ENCODE measurements at places on chromosomes 5 and 9.

GRCh38 chr5:77204967-77205366 lies 5.5 kb upstream of the PDE8B start:
- DNase-seq: no peak
- H3K27ac ChIP-seq: no peak overlapping the region
- peaks cover 2% of the 10 kb centered on the region for H3K4me1 ChIP-seq
- H3K4me3 ChIP-seq: no peak overlapping the region
- H3K27me3 ChIP-seq: peaks cover 20% of the 10 kb centered on the region

- no peaks in the 10 kb centered on the region for H3K4me1 ChIP-seq
- peaks cover 9% of the 10 kb centered on the region for H3K27me3 ChIP-seq
- H3K27ac ChIP-seq: no peak overlapping the region
- no peaks in the 10 kb centered on the region for H3K36me3 ChIP-seq
Observed at GRCh38 chr5:33539212-33539611, 98.4 kb downstream of the TARS1 start.

DNA sequence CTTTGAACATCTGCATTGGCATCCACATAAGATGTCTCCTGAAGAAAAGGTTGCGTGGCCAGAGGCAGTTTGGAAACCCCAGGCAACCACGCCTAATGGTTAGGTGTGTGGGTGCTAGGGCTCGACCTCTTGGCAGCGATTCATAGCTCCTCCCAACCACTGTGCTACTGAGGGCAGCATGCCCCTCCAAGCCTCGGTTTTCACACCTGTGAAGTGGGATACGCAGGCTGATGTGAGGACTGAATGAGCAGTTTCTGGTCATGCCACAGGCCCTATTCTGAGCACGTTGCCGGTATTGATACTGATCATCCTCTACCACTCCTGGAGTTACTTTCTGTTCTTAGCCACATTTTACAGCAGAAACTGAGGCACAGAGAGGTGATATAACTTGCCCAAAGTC lies 19.1 kb downstream of the NDST1 start:
- no peaks in the 10 kb centered on the region for H3K36me3 ChIP-seq
- H3K27ac ChIP-seq: no peak overlapping the region
- H3K4me3 ChIP-seq: no peak overlapping the region
- no peak for DNase-seq

DNA sequence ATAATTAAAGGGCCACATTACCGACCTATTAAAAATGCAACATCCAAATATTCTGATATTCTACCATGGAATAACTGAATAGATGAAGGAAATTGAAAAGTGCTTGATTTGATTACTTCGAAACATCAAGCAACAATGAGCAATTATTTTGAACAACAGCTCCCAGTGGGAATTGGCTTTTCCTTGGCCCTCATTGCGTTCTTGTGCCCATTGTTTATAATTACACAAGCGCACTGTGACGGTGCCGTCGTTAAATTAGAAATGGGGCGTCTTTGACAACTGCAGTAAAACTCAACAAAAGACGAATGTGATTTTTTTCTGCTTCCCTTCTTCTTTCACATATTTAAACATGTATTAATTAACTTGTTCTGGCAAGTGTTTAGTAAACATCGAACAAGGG lies 61.6 kb downstream of the CDH6 start:
- H3K27ac ChIP-seq: no peak overlapping the region
- no peaks in the 10 kb centered on the region for H3K4me1 ChIP-seq
- no peak for DNase-seq
- no peaks in the 10 kb centered on the region for H3K27me3 ChIP-seq
- no peak overlapping the region for H3K4me3 ChIP-seq

DNA sequence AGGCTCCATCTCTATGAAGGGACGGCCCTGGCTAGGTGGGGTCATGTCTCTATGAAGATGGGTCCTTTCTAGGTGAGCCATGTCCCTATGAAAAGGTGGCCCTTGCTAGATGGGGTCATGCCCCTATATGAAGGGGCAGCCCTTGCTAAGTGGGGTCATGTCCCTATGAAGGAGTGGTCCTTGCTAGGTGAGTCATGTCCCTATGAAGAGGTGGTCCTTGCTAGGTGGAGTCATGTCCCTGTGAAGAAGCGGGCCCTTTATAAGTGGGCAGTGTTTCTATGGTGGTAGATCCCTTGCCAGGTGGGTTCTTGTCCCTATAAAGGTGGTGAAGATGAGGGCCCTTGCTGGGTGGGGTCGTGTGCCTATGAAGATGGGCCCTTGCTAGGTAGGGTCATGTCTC lies 283.0 kb upstream of the IRX2 start:
- DNase-seq: no peak
- no peaks in the 10 kb centered on the region for H3K4me1 ChIP-seq
- H3K4me3 ChIP-seq: no peak overlapping the region
- no peak overlapping the region for H3K27ac ChIP-seq

GRCh38 chr5:140169410-140169809 lies 5.6 kb upstream of the CYSTM1 start:
- H3K4me3 ChIP-seq: no peak overlapping the region
- H3K4me1 ChIP-seq: peaks cover 2% of the 10 kb centered on the region
- no peak for DNase-seq
- H3K27ac ChIP-seq: no peak overlapping the region

- no peak overlapping the region for H3K27ac ChIP-seq
- H3K4me3 ChIP-seq: no peak overlapping the region
- no peaks in the 10 kb centered on the region for H3K36me3 ChIP-seq
- H3K4me1 ChIP-seq: no peaks in the 10 kb centered on the region
Observed at GRCh38 chr9:94083384-94083783, 880 bp upstream of the PTPDC1 start.

DNA sequence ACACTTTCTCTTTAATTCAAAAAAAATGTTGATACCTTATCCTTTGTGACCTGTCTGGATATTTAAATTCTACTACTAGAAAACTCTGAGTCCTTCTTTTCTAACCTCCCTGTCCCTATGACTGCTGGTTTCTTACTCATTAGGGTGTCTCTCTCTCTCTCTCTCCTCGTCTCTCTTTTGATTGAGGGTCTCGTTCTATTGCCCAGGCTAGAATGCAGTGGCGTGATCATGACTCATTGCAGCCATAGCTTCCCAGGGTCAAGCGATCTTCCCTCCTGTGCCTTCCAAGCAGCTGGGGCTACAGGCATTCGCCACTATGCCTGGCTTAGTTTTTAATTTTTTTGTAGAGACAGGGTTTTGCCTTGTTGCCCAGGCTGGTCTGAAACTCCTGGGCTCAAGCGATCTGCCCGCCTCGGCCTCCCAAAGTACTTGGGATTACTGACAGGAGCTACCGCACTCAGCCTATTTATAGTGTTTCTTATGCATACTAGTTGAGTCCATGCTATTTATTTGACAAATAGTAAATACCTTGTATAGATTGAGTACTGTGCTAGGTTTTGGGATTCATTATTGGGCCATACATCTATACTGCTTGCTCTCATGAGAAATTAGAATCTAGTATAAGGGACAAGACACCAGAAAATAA lies 61.9 kb downstream of the NSD1 start:
- no peak overlapping the region for H3K4me3 ChIP-seq
- no peaks in the 10 kb centered on the region for H3K27me3 ChIP-seq

- no peaks in the 10 kb centered on the region for H3K27me3 ChIP-seq
- no peaks in the 10 kb centered on the region for H3K4me1 ChIP-seq
- H3K4me3 ChIP-seq: no peak overlapping the region
- no peaks in the 10 kb centered on the region for H3K36me3 ChIP-seq
Observed at GRCh38 chr9:100515578-100516494, 42.9 kb downstream of the TMEFF1 start.

DNA sequence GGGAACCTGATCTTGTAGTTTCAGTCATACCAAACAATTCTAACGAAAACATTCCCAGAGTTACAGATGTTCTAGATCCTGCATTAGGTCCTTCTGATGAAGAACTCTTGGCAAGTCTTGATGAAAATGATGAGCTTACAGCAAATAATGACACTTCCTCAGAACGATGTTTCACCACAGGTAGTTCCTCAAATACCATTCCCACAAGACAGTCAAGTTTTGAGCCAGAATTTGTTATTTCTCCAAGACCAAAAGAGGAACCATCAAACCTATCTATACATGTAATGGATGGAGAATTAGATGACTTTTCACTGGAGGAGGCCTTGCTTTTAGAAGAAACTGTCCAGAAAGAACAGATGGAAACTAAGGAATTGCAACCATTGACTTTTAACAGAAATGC lies 21.0 kb downstream of the RMI1 start:
- H3K4me1 ChIP-seq: no peaks in the 10 kb centered on the region
- peaks cover 5% of the 10 kb centered on the region for H3K36me3 ChIP-seq
- no peak for DNase-seq
- H3K4me3 ChIP-seq: no peak overlapping the region
- H3K27ac ChIP-seq: no peak overlapping the region

DNA sequence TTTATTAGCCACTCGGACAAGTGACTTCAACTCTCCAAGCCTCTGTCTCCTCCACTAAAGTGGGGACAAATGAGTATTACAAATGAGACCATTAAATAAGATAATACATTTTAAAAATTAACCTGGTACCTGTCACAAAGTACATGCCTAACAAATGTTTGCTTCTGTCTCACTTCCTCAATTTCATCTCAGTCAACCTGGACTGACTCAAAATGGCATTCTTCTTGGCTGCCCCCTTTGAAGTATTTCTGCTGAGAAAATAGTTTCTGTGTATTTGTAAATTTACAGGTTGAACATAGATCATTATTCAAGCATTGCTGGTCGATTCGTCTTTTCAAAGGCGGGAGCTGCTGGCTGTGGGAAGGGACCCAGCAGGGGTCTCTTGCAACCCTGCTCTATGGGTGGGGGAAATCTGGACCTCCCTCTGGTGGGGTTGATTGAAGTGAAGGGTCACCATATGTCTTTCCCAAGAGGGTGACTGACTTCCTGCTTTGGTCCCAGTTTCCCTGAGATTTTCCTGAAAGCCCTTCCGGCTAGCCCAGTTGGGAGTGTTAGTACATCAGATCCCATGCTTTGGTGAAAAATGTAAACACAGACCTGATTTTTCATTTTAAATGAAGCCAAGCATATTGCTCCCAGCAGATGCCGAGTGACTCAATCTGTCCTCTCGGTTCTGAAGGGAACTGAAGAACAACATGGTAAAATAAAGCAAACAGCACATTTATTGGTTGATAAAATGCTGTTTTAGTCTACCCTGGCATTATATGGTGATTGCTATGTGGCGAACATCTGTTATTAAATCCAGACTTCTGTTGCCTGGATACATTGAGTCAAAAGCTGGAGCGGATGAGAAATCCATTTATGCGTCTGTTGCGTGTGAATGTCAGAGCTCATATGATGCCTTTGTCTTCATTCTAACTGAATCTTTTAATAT lies 73.0 kb downstream of the KCNIP1 start:
- peaks cover 4% of the 10 kb centered on the region for H3K27me3 ChIP-seq
- H3K36me3 ChIP-seq: no peaks in the 10 kb centered on the region
- no peaks in the 10 kb centered on the region for H3K4me1 ChIP-seq
- DNase-seq: no peak
- no peak overlapping the region for H3K27ac ChIP-seq
- no peak overlapping the region for H3K4me3 ChIP-seq

GRCh38 chr9:109868722-109869121 lies 88.7 kb downstream of the PALM2AKAP2 start:
- H3K4me1 ChIP-seq: no peaks in the 10 kb centered on the region
- no peak overlapping the region for H3K4me3 ChIP-seq
- H3K36me3 ChIP-seq: no peaks in the 10 kb centered on the region
- peaks cover 15% of the 10 kb centered on the region for H3K27me3 ChIP-seq
- DNase-seq: no peak

DNA sequence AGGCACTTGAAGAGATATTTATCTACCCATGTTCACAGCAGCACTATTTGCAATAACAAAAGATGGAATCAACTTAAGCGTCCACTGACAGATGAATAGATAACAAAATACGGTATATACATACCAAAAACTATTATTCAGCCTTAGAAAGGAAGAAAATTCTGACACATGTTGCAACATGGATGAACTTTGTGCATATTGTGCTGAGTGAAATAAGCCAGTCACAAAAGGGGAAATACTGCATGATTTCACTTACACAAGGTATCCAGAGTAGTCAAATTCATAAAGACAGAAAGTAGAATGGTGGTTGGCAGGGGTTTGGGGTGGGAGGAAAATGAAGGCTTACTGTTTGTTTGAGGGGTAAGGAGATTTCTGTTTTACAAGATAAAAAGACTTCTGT lies 66.0 kb downstream of the FBN2 start:
- no peak overlapping the region for H3K27ac ChIP-seq
- no peaks in the 10 kb centered on the region for H3K36me3 ChIP-seq
- no peak for DNase-seq
- H3K4me1 ChIP-seq: no peaks in the 10 kb centered on the region
- no peaks in the 10 kb centered on the region for H3K27me3 ChIP-seq
- H3K4me3 ChIP-seq: no peak overlapping the region

GRCh38 chr9:71648453-71648852 lies 119.9 kb downstream of the CEMIP2 start:
- H3K36me3 ChIP-seq: no peaks in the 10 kb centered on the region
- H3K4me1 ChIP-seq: peaks cover 16% of the 10 kb centered on the region
- DNase-seq: no peak
- no peaks in the 10 kb centered on the region for H3K27me3 ChIP-seq

GRCh38 chr9:136773386-136774044 lies 9.2 kb upstream of the LCN15 start:
- peaks cover 9% of the 10 kb centered on the region for H3K4me1 ChIP-seq
- DNase-seq: no peak
- H3K27me3 ChIP-seq: no peaks in the 10 kb centered on the region
- H3K27ac ChIP-seq: no peak overlapping the region
- no peak overlapping the region for H3K4me3 ChIP-seq

DNA sequence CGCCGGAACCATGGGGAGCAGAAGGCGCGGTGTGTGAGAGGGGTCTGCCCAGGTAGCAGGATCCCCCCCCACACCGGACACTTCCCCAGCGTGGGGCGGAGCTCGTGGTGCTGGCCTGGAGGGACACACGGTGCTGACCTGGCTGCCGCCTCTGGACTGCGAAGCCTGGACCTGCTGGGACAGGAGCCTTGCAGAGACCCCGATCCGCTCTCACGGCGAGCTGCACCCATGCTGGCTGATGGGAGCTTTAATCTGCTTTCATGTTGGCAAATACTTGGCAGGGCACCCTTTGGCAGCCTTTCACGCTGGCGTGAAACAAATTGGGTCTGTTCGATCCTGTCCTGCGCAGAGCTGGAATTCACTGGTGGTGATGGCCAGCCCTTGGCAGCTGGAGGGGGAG lies 7.4 kb downstream of the NKD2 start:
- H3K4me1 ChIP-seq: no peaks in the 10 kb centered on the region
- H3K4me3 ChIP-seq: no peak overlapping the region
- DNase-seq: no peak
- no peaks in the 10 kb centered on the region for H3K36me3 ChIP-seq

- H3K4me1 ChIP-seq: no peaks in the 10 kb centered on the region
- no peaks in the 10 kb centered on the region for H3K36me3 ChIP-seq
- H3K27me3 ChIP-seq: no peaks in the 10 kb centered on the region
- no peak for DNase-seq
Observed at GRCh38 chr9:10678790-10679189, 66.0 kb upstream of the PTPRD start.

DNA sequence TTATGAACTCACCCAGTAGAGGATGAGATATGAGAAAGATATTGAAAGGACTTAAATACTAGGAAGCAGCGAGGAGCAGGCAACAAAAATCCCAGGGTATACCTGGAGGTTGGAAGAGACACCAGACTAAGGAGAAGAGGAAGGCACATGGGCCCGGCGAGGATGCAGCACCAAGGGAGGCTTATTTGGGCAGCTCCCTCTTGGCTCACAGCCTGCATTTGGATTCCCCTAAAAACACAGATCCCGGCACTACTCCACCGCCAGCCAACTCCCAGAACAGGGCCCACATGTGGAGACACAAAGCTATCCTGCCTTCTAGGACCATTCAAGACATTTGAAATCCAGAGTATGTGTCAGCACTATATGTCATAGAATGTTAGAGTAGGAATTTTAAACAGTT lies 199.8 kb upstream of the FBXL7 start:
- no peaks in the 10 kb centered on the region for H3K27me3 ChIP-seq
- H3K4me1 ChIP-seq: no peaks in the 10 kb centered on the region
- no peak for DNase-seq
